ENCODE measurements at places on chromosomes 16 and 17.
A peak's percentile ranks its signal among the peaks of the same experiment; 100 is the strongest.

DNA sequence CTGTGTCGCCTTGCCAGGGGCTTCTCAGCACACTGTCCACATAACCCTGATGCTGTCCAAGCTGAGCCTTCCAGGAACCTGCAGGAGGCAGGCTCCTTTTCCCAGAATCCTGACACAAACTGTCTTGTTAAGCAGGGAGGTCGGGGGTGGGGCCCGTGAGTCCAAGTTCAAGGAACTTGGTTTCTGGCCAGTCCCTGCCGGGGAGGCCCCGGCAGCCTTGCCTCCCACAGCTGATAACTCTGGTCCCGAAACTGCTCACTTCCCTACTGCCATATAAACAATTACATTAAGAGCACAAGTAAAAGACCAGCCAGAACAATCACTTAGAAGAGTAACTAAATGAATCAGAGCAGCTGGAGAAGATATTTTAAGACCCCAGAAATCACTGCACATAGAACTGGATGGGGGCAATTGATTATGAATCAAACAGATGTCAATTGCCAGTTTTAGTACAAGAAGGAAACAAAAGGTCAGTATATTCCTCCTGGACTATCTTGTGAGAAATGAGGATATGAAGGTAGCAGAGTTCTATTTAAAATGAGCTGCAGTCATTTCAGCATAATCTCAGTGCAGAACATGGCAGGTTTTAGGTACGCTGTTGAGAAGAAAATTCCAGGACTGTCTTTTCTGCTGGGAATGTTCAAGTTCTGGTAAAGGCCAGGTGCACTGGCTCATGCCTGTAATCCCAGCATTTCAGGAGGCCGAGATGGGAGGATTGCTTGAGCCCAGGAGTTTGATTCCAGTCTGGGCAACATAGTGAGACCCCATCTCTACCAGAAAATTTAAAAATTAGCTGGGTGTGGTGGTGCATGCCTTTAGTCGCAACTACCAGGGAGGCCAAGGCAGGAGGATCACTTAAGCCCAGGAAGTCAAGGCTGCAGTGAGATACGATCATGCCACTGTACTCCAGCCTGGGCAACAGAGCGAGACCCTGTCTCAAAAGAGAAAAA is 169.8 kb downstream of the PITPNC1 start:
- peak; percentile 33 for DNase-seq

- no peak for DNase-seq
Measured at GRCh38 chr17:69717819-69718218, 303.3 kb downstream of the MAP2K6 start.

- no peak for DNase-seq
Measured at GRCh38 chr17:72255481-72255880, 134.7 kb downstream of the SOX9 start.

DNA sequence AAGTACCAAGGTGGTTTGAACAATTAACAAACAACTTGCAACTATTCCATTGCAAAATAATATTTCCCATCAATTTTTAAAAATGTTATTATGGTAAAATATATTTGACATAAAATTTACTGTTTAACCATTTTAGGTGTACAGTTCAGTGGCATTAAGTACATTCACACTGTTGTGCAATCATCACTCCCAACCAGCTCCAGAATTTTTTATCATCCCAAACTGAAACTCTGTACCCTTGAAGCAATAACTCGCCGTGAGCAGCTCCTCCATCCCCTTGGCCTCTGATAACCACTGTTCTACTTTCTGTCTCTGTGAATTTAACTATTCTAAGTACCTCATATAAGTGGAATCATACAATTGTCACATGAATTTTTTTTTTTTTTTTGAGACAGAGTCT is 33.6 kb upstream of the ATF7IP2 start:
- no peak for DNase-seq

DNA sequence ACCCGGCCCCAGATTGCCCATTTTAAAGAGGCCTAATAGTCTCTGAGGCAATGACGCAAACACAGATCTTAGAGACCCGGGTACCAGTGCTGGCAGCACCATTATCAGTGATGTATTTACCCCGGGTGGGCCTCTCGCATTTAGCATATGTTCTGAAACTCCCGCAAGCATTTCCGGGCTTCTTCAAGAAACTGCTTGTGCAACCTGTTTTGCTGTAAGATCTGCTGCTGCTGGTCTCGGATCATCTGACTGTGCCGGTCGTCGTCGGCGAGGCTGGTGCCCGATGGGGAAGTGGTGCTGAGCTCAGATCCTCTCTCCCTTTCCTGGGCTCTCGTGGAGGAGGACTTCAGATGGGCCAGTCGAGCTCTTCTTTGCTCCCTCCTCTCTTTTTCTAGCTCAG is 12.5 kb downstream of the CEP295NL start:
- no peak for DNase-seq

GRCh38 chr17:28553000-28553505 is 629 bp upstream of the UNC119 start:
- no peak for DNase-seq

DNA sequence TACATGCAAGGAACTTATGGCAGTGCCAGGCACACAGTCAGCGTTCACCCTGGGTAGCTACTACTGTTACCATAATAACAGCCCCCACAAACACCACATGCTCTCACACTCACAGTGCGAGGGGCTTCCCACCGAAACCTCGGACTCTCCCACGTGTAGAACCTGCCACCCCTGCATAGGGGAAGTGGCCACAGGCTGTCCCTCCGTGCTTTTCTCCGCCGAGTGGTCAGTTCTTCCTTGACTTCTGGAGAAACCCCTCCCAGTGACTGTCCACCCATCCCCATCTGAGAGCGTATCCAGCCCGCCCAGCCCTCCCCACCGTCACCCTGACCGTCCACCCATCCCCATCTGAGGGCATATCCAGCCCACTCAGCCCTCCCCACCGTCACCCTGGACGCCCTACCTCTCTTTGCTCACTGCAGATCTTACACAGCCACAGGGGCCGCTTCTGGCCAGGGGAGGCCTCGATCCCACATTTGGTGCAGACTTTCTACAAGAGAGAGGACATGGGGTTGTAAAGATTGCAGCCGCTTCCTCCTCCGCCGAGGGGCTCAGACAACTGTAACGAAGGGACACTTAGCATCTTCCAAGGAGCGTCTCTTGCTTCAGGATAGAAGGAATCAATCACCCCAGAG is 71.1 kb downstream of the RPH3AL start:
- no peak for DNase-seq

- no peak for DNase-seq
Measured at GRCh38 chr17:10123093-10123492, 75.3 kb downstream of the GAS7 start.

- DNase-seq = no peak
Measured at GRCh38 chr17:10178506-10178991, 19.9 kb downstream of the GAS7 start.

DNA sequence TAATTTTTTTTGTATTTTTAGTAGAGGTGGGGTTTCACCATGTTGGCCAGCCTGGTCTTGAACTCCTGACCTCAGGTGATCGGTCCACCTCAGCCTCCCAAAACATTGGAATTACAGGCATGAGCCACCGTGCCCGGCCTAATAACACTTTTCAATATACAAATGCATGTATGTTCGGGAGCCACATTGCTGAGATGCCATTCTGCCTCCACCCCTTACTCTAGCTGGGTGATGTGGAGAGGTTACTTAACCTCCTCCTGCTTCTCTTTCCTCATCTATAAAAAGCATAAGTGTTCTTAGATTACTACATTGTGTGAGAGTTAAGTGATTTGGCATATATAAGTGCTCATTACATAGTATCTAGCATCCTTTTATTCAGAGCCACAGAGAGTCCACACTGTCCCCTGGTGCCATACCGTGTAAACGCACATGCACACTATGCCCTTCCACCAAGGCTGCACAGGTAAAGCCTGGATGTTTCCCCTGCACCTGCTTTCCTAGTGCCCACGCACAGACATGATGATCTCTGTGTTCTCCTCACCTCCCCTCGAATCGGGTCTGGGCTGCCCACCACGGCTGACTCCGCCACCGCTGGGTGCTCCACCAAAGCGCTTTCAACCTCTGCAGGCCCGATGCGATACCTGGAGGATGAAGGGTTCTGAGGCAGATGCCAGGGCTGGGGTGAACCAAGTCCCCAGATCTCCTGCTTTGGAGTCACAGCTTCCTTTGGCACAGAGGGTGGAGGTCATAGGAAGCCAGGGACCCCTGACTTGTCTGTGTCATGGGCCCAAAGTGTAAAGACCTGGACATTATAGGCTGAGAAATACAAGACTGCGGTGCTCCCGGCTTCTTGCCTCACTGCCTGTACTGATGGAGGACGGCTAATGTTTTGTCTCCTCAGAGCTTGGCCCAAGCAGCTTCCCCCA is 49.0 kb upstream of the ACSM2B start:
- no peak for DNase-seq

DNA sequence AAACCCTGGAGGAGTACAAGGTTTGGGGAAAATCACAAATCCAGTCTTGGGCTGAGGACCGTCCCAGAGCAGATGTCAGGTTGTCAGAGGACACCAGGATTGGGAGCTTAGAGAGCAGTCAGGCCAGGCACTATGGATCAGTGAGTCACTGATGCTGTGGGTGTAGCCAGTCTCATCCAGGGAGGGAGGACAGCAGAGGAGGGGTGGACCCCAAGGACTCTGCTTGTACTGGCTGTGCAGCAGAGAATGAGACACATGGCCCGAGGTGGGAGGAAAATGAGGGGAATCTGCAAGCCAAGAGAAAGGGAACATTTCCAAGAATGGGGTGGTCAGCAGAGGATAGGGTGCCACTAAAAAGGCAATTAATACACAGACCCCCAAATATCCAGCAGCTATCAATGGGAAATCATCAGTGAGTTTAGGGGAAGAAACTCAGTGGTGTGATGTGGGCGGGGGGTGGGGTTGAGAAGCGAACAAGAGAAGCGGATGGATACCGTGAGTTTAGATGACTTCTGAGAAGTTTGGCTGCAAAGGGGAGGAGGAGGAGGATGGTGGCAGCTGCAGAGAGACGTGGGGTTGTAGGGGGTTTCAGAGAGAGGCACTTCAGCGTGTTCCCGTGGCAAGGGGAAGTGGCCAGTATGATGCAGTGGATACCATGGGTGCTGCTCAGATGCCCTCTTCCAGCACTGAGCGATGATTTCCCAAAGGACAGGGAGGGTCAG is 43.9 kb downstream of the ARHGAP27 start:
- DNase-seq = no peak

- no peak for DNase-seq
Measured at GRCh38 chr16:35409503-35409902, 1950.1 kb downstream of the TP53TG3F start.

GRCh38 chr16:68685685-68686478 is 40.8 kb downstream of the CDH3 start:
- no peak for DNase-seq

GRCh38 chr16:84322749-84323148 is 28.1 kb downstream of the WFDC1 start:
- no peak for DNase-seq

DNA sequence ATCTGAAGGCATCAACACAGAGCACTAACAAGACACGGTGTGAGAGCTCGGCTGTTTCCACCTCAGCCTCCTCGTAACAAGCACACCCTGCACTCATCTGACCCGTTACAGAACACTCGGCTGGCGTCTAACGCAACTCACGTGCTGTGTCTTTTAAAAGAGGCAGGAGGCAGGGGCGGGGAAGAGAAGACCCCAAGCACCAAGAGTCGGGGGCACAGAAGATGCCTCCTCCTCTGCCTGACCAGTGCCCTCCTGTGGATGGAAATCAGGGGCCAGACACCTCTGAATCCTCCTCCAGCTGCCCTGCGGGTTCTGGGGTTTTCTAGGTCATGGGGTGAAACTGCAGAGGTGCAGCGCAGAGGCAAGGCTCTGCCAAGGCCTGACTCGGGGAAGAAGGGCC is 74.3 kb downstream of the ZNF778 start:
- no peak for DNase-seq

DNA sequence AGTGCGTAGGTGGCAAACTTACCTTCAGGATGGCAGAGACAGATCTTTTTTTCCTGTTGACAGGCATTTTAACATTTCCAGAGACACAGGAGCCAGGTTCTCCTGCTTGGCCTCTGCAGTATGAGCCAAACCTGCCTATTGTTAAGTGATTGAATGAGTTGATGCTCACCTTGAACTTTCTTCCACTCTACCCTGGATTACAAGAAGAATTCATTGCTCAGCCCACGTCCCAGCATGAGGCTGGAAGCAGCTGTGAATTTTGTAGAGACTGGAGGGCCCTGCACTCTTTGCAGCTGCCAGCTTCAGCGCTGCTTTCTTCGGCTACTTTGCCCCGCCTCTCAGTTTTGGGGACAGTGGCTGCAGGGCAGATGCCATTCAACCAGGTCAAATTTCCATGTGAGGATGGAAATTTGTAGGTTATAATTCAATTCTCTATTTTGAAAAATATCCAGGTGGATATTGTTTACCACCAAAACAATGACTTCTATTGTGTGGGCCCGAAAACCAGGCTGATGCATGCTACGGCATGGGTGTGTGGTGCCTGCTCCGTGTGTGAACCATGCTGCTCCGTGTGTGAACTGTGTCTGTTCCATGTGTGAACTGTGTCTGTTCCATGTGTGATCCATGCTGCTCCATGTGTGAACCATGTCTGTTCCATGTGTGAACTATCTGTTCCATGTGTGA is 75.2 kb upstream of the METTL9 start:
- DNase-seq = no peak

Data from muscle of arm (tissue), 14 donors.